Activated CD4-positive, alpha-beta T cell treated with anti-CD3 and anti-CD28 coated beads for 48 hours (primary cell): ENCODE measurements at places on chromosomes 6 and 20.
A peak's percentile ranks its signal among the peaks of the same experiment; 100 is the strongest.

DNA sequence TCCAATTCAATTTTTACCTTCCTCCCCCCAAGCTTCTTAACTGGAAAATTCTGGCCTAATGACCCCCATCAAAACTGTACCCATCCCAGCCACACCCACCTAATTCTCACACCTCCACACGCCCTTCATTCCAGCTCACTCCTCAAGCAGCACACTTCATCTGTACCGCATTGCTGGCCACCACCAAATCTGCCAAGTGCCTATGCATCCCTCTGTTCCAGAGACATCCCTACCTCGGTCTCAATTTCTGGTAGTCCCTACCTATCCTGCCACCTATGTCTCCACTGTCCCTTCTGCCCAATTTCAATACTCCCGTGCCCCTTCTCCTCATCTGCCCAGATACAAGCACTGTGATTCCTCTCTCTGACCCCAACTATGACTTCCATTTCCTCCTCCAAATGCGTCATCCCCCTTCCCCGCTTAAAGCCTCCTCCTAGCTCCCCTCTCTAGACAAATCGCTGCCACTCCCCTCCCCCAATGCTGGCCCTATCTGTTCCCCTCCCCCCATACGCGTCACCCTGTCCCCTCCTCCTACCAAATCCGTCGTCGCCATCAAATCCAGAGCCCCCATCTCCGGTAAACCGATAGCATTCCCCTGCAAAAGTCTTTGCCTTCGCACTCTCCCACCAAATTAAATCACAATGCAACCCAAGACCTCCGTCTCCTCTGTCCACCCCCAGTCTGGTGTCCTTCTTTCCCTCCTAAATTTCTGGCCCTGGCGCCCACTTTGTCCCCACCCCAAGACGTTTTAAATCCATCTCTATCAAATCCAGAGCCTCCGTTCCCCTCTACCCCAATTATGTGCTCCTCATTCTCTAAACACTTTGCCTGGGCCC, 1.2 kb downstream of the MTCH1 start:
- peak; percentile 78 for DNase-seq

GRCh38 chr6:28737750-28738395, 185.9 kb downstream of the TRIM27 start:
- no peak for DNase-seq

DNA sequence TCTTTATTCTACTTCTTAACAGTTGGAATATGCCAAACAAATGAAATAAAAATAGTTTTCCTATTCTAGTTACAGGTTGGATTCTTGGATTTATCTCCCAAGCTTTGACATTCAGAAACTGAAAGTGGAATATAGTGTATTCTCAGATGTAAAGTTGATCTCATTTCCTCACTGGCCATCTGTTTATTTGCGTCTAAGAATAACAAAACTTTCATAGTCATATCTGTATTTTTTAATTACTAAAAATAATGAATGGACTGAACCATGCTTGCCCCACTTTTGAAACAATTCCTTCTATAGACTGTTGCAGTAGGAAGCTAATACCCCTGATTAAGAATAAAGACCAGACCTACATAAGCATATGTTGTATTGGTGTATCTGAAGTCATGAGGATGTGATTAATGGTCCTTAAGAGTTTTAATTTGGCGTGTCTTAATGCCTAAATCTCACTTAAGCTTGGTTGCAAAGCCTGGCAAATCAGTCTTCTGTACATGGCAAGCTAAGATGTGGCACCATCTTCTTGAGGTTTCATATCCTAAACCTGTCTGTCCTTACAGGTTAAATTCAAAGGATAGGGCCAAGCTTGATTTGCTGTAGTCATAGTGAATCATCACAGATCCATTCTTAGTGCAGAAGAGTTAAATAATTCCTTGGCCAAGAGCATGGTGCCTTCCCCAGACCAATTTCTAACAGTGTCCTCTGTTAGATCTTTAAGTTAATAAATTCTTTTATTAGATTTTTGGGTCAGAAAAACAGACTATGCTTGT, 58.9 kb downstream of the FOXO3 start:
- DNase-seq = no peak

DNA sequence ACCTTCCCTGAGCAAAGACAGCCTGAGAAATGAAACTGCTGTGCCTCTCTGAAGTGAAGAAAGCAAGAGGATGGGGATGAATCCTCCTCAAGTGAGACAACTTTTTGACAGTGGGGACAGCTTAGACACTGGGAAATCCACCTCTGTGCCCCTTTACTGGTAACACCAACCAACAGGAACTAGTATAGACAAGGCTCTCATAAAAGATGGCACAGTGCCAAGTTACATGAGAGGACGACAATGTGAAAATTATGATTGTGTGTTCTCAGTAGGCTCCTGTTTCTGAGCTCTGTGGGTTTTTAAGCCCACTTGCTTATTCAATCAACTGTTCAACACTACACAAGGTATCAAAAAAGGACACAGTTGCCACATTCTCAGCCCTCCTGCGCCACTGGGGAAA, 41.6 kb upstream of the LYRM2 start:
- no peak for DNase-seq

- DNase-seq = peak; percentile 70
Observed at GRCh38 chr6:45930420-45931040, 85.1 kb downstream of the CLIC5 start.

DNA sequence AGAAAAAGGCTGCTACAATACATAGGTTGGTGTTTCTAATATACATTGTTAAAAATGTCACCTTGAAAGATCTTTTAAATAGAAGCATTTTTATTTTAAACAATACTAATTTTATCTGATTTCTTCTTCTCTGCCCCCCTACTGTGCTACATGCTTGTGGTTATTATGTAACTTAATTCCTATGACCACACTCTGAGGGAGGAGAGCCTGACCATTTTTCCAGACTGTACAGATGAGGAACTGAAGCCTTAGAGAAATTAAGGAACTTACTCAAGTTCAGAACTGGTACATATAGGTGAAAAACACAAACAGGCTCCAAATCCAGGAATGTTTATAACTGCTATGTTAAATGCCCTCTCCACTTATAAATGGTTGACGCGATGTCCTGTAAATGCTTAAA, 43.4 kb upstream of the ARHGAP18 start:
- DNase-seq = no peak

- no peak for DNase-seq
Observed at GRCh38 chr20:15345287-15345686, 1007.9 kb upstream of the FLRT3 start.

DNA sequence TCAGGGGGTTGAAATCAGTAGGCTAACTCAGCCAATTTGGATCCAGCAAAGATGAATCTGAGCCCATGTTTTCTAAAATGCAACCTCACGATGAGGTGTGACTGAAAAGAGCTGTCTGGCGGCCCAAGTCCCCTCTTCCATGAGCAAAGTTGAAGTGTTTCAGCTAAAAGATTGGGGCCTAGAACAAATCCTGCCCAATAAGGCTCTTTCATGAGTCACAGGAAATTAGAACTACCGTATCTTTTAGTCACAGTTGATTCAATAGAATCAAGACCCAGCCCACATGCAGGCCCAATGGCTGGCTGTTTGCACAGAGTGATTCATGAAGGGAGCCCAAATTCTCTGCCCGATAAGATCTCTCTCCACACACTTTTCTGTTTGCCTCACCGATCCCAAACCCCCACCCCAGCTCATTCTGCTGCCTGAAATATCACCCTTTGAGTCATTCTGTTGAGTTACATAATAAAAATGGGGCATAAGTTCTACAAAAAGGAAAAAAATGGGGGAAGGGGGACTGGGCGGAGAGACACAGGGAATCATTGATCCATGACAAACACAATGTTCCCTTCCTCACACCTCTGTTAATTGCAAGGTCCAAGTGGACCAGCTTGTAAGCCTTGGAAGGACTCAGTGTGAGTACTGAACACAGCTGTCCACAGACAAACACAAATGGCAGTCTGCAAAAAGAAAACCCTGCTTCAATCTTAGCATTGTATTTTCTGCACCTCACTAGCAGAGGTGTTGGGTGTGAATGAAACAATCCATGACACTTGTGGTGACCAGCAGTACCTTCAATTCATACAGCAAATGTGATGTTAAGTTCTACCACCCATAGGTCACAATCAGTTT, 13.8 kb downstream of the FOXQ1 start:
- peak; percentile 29 for DNase-seq

DNA sequence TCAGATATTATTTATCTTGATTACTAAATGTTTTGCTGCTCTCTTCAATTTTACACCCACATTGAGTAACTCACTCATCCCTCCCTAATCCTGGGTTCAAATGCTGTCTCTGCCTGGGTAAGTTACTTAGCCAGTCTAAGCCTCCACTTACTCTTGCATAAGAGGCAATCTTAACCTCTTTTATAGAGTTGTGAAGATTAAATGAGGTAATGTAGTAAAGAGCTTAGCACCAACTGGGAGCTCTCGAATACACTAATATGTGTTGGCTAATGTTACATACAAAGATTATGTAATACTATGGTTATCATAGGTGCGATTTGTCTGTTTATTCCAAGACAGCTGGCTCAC, 134.4 kb upstream of the STMND1 start:
- DNase-seq = no peak

DNA sequence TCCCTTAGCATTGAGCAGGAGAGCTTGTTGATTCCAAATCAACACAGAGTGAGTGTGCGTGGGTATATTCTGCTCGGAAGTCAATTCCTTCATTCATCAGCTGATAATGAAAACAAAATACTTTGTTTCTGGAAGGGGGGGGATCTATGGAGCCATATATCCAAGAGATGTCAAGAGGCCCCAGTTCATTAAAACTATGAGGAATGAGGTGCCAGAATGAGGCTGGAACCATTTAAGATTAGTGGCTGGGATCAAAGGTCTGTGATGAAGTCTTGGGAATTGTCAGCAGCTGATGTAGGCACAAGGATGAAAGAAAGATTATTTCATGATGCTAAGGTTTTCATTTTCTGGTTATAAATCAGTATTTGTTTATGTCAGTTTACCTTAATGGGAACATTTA, 30.5 kb upstream of the PLEKHG1 start:
- no peak for DNase-seq

- no peak for DNase-seq
Observed at GRCh38 chr6:73123632-73124329, 101.5 kb downstream of the KHDC1L start.

GRCh38 chr6:12051861-12052368, 39.8 kb downstream of the HIVEP1 start:
- DNase-seq = peak; percentile 59

DNA sequence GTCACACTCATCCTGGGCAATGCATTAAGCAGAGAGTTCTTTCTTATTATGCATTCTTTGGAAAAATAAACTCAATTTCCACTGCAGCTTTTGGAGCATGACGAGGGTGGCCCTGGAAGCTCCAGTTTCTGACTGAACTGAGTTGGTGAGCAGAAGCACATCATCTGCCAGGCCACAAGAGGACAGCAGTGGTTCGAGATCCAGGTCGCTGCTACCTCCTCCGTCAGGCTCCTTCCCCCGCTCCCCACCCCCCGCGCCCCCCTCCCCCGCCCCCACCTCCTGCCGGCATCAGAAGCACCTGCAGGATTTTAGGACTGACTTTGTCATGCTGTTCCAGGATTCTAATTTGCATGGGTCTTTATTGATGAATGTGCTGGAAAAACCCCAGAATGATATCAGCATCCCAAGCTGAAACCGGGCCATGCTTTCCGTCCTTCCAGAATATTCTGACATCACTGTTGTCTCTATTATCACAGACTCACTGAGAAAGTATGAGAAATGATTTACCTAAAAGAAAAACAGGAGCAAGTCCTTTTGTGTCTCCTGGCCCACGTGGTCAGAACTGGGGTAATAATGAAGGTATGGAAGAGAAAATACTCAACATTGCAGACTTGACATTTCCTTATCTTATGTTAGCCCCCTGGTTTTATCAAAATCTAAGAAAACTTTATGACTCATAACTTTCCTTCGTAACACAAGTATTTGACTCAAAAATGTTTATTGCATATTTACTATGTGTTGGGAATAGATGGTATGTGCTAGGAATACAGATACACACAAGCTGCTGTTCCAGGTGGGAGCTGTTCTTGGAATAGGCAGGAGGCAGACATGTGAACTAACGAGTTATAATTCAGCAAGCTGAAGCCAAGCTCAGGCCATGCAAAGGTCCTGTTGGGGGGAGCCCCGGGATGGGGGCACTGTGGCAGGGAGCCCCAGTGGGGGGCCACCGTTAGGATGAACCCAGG, 220.2 kb upstream of the EXOC2 start:
- no peak for DNase-seq
